A673 (cell line): ENCODE measurements at places on chromosomes 2 and 18. TPM values are rescaled to one million over a fixed set of nuclear protein-coding genes. Genes with fewer than 3 reads are reported as not detected.

DNA sequence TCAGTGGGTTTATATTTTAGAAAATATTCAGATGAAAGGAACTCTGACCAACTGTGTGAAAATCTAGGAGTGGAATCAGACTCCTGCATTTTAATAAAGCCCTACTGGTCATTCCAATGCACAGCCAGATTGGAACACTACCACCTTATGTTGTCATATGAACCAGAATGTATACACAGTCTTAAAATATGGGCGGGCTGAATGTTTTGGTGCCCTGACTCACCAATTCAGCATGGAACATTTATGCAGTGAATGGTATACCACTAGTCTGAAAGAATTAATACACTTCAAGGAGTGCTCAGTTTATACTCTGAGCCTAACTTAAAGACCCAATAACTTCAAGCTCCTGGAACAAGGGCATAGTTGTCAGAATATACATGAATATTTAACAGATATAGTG lies 280.9 kb upstream of the TCF4 start:
- DNase-seq = no peak

DNA sequence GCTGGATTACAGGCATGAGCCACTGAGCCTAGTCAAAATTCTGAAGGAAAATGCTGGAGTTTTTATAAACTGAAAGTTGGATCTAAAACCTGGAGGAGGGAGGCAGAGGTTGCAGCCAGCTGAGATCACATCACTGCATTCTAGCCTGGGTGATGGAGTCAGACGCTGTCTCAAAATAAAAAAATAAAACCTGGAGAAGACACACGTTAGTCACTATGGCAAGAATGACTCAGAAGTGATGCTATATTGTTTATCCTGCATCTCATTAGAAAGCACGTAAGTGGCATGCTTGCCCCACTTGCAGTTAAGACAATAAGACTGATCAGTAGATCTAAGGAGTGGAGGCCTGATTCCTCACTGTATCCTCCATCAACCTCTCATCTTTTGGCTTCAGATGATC lies 106.6 kb upstream of the STON1 start:
- no peak for DNase-seq

- DNase-seq = peak; percentile 51
Observed at GRCh38 chr18:3012136-3013023, 564 bp downstream of the LPIN2 start.

- no peak for DNase-seq
Observed at GRCh38 chr2:171271971-171272436, 111.3 kb upstream of the TLK1 start.

DNA sequence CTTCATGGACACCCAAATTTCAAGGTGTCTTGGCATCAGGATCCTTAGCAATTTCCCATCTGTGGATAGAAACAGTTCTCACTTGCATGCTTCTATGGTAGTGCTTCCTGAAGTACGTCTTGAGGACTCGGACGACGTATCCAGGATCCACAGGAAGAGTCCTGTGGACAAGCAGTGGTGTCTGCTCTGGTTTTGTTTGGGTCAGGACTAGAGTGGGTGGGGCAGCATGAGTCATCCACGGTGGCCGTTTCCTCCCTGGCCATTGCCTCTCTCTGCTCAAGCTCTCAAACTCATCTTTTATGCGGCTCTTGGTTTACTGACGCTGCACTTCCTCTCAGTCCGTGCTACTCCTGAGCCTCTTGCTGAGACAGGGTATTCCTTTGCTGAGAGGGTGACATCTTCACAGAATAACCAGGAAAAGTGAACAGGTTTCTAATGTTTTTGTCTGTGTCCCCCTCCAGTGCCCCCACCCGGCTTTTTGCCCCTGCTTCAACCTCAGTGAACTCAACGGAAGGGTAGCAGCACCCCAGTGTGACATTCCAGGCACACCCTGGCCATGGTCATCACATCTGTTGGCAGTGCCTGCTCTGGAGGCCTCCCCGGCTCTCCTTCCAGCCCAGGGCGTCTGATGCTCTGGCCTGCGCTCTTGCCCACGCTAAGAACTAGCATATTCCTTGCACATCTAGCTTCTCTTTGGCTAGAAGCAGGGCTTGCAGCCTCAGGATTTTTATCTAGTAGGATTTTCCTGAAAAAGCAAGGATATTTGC lies 62.2 kb downstream of the ARMC9 start:
- DNase-seq = no peak

- DNase-seq = no peak
Observed at GRCh38 chr2:21774691-21775368, 651.1 kb downstream of the TDRD15 start.

- DNase-seq = peak; percentile 73
Observed at GRCh38 chr2:46379213-46380037, 82.2 kb downstream of the EPAS1 start.

DNA sequence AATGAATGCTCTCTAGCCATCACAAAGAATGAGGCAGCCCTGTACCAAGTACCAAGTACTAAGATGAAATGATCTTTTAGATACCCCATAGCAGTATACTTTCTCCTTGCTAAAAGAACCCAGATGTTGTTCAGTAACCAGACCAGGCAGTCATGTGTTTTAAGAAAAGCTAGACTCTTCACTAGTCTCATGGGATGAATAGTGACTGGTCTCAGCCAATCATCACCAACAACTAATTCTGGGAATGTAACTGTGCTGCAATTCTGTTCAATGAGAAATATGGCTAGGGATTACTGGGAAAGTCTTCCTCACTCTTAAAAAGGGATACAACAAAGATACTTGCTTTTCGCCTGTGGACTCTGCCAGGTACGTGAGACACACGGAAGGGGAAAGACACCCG lies 29.5 kb downstream of the MBOAT2 start:
- no peak for DNase-seq

DNA sequence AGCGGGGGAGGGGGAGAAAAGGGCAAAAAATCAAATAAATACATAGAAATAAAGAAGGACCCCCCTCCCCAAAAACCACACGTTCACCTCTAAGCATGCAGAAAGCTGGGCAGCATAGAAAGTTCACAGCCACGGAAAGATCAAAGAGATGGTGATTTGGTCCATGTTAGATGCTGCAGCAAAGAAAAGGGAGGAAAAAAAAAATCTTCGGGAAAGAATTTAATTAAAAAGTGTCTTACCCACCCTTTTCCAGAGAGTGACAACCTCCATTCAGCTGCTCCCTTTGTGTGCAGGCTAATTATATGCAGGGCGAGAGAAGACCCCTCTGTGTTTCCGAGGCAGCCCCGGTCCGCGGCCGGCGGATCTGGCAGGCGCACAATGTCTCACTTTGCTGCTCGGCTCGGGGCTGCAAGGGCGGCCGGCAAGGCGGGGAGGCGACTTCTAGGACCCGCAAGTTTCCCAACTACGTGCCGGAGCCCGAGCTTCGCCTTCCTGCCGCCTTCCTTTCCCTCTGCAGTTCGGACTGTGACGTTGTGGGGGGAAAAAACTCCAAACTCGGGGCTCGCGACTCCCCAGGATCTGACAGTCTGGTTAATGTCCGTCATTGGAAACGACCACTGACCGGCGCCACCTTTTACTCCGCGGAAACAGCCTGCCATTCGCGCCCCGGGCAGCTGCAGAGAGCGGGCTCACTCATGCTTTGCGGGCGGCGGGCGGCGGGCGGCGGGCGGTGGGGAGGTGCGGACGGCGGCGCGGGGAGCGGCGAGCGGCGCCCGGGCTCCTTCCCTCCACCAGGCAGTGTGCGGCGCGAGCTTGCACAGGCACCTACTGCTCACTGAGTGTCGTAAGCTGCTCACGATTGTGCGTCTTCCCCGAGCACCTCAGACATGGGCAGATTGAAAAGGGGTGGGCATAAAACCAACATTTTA lies at the start of gene LRRTM1:
TSS of gene LRRTM1 (minus strand) at position 844 of the 929 bp plus-strand sequence. CDS start 933 bp downstream, outside the sequence.
- DNase-seq = peak; percentile 3

- DNase-seq = no peak
Observed at GRCh38 chr2:156908825-156909224, 348.7 kb upstream of the GALNT5 start.

DNA sequence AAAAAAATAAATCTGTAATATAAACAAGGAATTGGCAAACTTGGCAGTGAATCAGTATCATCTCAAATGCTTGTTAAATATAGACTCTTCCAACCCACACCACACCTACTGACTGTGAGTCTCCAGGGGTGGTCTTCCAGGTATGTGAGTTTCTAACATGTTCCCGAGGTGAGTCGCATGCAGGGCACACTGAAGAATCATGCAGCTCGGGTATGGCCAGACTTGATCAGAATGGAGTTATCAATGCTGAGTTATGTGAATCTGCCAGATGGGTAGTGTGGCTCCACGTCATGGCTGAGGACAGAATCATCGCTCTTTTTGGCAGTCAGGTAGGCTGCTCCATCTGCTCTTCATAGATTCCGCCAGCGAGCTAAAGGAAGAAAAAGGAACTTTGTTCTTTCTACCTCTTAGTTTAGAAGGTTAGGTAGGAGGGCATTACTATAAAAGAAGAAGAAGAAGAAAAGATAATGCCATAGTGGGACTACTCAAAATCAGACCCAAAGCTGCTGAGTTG lies 1279.7 kb upstream of the ZEB2 start:
- DNase-seq = no peak

GRCh38 chr2:3529316-3530025 lies 10.1 kb upstream of the ADI1 start:
- DNase-seq = no peak

DNA sequence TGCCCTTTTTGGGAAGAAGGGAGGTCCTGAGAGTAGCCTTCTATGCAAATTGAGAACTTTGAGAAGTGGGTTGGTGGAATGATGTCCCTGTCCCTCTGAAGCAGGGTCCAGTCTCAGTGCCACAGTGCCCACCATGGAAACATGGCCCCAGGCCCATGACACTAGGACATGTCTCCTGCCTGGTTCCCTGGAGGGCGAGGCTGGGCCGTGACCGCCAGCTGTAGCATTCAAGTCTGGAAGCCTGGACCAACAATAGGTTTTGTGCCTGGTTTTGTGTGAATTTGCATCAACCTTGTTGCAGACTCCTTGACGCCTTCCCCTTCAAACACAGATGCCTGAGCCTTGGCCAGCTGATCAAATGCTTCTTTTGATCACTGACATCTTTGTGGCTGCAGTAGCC lies 27.5 kb downstream of the ARID5A start:
- no peak for DNase-seq

DNA sequence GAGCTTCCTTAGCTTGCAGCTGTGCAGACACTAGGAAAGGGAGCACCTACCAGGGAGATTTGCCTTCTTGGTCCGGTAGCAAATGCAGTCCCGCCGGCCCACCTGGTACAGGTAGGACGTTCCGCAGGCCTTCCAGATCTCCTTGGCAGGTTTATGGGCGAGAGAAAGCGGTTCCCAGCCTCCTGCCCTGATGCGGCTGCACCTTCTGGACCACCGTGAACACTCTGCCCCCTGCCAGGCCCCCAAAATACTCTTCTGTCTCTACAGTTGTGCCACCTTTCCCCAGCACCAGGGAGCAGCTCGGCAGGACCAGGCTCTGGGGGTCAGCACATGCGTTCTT lies 67.4 kb downstream of the HNRNPLL start:
- no peak for DNase-seq

DNA sequence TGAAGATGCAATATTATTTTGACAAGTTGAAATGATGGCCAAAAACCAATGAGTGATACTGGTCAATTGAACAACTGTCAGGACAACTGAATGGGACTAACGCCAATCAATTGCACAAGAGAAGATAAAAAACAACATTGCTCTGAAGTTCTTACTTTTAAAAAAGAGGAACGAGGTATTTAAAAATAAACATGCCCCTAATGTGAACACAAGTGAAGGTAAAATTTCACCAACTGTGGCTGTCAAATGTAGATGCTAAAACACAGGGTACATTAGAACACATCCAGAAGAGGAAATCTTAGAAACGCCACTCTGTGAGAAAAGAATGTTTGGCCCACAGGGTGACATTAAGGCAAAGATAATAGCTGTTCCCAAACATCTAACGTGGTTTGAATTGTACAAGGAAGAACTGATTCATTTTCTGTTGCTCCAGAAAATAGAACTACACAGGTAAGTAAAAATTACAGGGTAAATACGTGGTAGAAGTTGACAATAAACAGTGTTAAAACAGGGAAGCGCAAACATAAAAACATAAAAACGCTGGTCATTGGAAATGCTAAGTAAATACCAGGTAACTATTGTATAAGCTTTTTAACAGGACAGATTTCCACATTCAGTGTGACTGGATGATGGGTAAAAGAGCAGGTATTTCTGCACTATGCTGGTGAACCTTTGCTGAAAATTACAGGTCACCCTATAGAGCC lies 20.3 kb downstream of the LONRF2 start:
- no peak for DNase-seq

- no peak for DNase-seq
Observed at GRCh38 chr2:48527226-48527885, 2.6 kb upstream of the STON1 start.

GRCh38 chr18:76472829-76473228 lies 22.2 kb downstream of the ZNF516 start:
- no peak for DNase-seq

GRCh38 chr2:113675875-113676274 lies 48.8 kb downstream of the RABL2A start:
- no peak for DNase-seq

DNA sequence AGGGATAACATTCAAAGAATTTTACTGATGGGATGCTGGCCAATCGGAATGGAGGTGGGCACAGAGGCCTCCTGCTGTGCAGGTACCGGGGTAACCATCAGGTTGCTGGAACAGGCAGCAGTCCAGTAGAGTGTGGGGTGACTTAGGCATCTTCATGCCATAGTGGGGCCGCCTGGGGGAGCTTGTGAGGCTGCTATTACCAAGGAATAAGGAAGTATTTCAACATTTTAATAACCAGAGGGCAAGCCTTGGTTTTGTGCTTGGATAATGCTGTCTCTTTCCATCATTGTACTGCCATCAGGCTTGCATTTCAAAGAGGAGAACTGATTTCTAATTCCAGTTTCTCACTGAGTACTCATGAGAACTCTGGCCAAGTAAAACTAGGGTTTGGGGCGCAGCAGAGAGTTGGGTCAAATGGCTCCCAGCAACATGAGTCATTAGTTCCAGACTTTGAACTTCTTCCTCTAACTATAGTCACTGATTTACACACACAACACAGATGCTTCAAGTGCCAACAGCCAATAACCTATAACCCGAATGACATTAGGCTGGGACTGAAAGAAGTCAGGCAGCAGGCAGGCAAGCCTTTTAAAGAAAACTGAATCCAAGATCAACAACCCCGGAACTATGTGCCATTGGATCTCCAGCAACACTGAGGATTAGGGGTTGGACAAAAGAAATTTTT lies 56.1 kb upstream of the FHL2 start:
- DNase-seq = peak; percentile 28

- DNase-seq = no peak
Observed at GRCh38 chr18:44823286-44823685, 142.6 kb downstream of the SETBP1 start.

KCNK3 gene
- 0.13 and 0.31 TPM in 2 replicates for total RNA-seq

PTH2R gene
- total RNA-seq = not detected in 2 replicates

TNFAIP6 gene
- 123 and 135 TPM in 2 replicates for total RNA-seq

HDAC4 gene
- total RNA-seq = 36.0 and 40.0 TPM in 2 replicates

CKAP2L gene
- total RNA-seq = 48.1 and 49.6 TPM in 2 replicates

IL1A gene
- total RNA-seq = 5.4 and 6.3 TPM in 2 replicates

TSPYL6 gene
- not detected in 2 replicates for total RNA-seq

CFC1 gene
- not detected in 2 replicates for total RNA-seq

REV1 gene
- 38.1 and 41.2 TPM in 2 replicates for total RNA-seq

LBX2 gene
- total RNA-seq = 0.48 TPM in 1 of 2 replicates, not detected in the other

CROCC2 gene
- total RNA-seq = not detected in 2 replicates
